ENCODE measurements at places on chromosomes 3 and 15.

GRCh38 chr3:47536221-47536891 is 22.8 kb upstream of the ELP6 start:
- no peak for DNase-seq

- no peak for DNase-seq
Observed at GRCh38 chr3:127699416-127700300, 26.9 kb downstream of the ABTB1 start.

DNA sequence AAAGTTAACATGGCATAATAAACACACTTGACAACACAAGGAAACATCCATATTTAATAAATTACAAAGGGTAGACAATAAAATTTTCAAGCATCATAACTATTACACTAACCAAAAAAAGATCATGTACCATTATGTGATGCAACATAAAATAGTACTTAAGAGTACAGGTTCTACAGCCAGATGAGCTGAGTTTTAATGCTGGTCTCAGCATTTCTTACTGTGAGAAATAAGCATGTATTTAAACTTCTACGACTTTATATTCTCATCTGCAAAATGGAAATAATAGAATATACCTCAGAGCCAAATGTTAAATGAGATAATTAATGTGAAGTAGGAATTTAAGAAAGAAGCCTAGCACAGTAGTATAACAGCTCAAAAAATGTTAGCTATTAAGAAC is 33.7 kb upstream of the SLC12A8 start:
- no peak for DNase-seq

- DNase-seq, result no peak
Observed at GRCh38 chr3:184982076-184982475, 170.1 kb downstream of the VPS8 start.

GRCh38 chr15:68421798-68422402 is 10.1 kb downstream of the ITGA11 start:
- DNase-seq, result no peak

- no peak for DNase-seq
Observed at GRCh38 chr15:49875392-49875791, 243.6 kb downstream of the ATP8B4 start.

DNA sequence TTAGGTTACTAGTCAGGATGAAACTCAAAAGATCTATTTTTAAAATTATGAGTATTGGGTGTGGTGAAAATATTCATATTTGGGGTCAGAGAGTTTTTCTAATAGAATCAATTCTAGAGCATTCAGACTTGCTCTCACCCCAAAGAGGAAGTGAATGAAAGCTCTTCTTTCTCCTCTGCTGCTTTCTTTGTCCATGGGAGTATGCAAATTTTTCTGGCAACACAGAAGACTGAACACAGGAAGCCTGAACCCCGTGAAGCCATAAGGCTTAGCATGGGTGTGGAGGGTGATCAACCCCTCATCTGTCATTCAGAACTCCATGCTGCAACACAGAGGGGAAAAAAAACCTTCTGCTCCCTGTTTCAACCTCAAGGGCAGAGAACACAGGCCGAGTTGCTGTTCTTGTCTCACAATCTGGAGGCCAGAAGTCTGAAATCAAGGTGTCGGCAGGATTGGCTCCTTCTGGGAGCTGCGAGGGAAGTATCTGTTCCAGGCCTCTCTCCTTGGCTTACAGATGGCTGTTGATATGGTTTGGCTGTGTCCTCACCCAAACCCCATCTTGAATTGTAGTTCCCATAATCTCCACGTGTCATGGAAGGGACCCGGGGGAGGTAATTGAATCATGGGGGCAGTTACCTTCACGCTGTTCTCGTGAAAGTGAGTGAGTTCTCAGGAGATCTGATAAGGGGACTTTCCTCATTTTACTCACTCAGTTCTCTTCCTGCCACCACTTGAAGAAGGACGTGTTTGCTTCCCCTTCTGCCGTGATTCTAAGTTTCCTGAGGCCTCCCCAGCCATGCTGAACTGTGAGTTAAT is 33.7 kb upstream of the CD47 start:
- no peak for DNase-seq

DNA sequence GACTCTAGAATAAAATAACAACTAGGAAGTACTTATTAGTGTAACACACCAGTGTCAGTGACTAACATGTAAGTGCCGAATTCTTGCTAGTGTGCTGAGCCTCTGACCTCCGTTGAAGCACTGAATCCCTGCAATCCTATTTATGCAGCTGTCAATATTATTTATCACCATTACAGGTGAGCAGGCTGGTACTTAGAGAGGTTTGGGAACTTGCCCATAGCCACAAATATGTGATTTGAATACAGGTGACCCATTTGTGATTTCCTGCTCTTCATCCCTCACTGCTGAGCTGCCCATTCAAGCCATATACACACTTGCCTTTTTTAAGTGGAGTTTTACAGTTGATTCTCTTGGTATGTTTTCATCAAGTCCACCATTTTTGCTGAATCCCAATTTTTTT is 12.2 kb downstream of the EIF4E3 start:
- no peak for DNase-seq

Measured in iPS-NIHi11 (cell line).